ENCODE measurements at places on chromosomes 6 and 20.

DNA sequence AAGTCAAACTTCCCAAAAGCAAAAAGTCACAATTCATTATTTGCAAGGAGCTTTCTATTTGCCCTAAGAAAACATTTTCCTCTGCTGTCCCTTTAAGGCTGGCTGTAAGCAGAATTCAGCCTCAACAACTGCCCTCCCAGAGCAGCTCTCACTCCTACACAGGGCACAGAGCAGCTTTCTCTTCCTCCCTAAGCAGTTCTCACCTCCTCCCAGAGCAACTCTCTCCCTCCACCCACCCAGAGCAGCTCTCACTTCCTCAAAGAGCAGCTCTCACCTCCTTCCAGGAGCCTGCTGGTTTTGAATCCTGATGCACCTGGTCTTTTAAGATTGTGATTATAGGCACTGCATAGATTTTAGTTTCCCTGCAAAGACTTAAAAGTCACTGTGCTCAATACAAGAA, 120.6 kb upstream of the TMEM181 start:
- no peak for DNase-seq

DNA sequence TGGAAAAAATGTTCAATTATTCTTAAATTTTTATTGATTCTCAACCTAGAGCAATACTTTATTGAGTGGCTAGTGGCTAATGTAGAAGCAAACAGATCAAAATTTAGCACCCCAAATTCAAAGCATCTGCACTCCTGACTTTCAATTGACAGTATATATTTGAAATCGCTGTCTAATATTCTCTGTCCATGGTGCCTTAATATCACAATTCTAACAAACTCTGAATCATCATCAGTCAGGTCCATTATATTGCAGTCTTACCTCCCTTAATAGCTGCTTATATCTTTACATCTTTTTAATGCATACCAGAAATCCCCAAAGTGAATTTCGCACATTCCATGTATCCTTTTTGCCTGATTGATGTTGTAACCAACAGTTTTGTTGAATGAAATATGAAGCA, 134.9 kb downstream of the THEMIS start:
- no peak for DNase-seq

GRCh38 chr6:135094403-135094821, 39.8 kb upstream of the HBS1L start:
- DNase-seq = no peak

DNA sequence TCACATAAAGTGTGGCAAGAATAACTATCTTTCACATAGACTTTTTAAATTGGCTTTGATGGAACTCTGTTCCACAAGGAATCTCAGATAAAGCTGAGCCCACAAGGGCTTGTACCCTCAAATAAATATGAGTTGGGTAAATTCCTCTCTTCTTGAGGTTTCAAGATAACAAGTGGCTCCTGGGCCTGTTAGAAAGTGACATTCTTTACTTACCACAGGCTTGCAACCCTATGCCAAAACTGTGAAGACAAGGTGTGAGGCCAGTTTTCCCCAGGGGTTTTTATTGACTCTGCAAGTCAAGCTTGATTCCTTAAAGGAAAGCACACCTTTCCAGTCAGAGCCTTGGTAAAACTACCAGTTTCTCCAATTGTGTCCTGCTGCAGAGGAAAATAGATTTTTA, 664.8 kb upstream of the GJE1 start:
- DNase-seq = no peak

- no peak for DNase-seq
These were observed 23.5 kb downstream of the CFAP206 start for GRCh38 chr6:87431263-87431662.

DNA sequence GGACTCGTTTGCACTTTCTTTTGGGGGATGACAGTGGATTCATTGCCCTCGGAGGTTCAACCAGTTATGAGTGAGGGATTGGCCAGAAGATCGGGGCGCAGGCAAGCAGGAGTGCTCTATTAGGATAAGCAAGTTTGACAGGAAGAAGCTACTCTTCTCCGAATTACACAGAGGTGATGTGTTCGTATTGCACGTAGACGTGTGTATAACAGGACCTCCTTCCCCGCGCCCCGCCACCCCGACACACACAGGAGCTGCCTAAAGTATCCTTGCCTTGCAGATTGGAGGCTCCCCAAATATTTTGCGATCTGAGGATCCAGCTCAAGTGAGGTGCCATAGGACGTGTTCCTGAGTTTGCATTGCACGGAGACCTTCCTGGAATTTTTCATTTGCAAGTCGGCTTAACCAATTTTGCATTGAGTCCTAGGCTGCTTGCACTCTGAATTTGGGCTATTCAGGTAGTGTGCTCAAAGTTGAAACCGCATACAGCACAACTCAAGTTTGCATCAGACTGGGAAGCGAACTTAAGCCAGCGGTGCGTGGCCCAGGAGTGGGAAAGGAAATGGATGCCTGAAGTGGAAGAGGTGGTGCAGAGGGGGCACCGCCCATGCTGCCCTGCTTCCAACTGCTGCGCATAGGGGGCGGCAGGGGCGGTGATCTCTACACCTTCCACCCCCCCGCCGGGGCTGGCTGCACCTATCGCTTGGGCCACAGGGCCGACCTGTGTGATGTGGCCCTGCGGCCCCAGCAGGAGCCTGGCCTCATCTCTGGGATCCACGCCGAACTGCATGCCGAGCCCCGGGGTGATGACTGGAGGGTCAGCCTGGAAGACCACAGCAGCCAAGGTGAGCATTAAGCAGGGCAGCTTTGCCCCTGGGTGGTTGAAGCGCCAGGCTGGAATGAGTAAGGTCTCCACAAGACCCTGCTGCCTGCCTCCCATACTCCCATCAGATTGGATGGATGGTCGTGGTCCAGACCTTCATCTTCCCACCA, 770 bp downstream of the TCF19 start:
- DNase-seq = no peak
